ENCODE measurements at places on chromosomes 4 and X.

GRCh38 chr4:75037252-75037651, 104.3 kb downstream of the PARM1 start:
- H3K27me3 ChIP-seq = no peaks in the 10 kb centered on the region
- no peak overlapping the region for H3K4me3 ChIP-seq
- DNase-seq = no peak
- no peak overlapping the region for H3K27ac ChIP-seq
- no peaks in the 10 kb centered on the region for H3K36me3 ChIP-seq
- H3K4me1 ChIP-seq = no peaks in the 10 kb centered on the region

DNA sequence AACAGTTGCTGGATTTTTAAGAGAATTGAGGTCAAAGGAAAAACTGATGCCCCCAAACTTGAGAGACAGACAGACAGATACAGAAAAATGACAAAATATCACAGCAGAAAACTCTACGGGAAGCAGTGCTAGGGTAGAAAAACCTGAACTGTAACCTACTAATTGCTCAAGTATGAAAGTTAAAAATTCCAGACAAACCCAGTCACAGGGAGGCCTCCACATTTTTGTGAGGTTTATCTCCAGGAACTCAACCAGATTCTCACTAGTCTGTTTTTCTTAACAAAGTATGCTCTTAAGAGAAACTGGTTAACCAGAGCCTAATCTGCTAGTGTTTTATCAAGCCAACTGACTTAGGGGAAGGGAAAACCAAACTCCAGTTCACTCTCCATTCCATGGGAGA, 19.9 kb upstream of the PPP3CA start:
- no peaks in the 10 kb centered on the region for H3K27me3 ChIP-seq
- H3K4me3 ChIP-seq = no peak overlapping the region
- DNase-seq = no peak

DNA sequence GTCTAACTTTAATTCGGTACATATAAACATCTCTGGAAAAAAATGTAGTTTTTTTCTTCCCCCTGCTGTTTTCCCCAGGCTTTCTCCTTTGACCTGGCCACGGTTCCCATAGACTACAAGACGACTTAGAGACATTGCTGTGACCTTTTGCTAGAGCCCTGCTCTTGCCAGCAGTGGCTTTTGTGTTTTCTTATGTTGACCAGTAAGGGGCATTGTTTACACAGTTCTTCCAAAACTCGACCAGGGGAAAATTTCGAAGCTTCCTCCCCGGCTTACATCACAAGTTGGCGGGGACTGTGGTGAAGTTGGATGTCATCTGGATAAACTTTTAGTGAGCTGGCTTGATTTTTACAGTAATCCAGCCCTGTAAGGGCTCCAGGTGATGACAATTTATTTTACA, 9.3 kb downstream of the CCDC160 start:
- no peaks in the 10 kb centered on the region for H3K27me3 ChIP-seq
- no peak overlapping the region for H3K4me3 ChIP-seq
- no peak overlapping the region for H3K27ac ChIP-seq

- no peaks in the 10 kb centered on the region for H3K27me3 ChIP-seq
- DNase-seq = no peak
- H3K36me3 ChIP-seq = no peaks in the 10 kb centered on the region
- no peaks in the 10 kb centered on the region for H3K4me1 ChIP-seq
- no peak overlapping the region for H3K27ac ChIP-seq
- no peak overlapping the region for H3K4me3 ChIP-seq
These were observed 133.0 kb upstream of the PLS3 start for GRCh38 chrX:115427861-115428410.

DNA sequence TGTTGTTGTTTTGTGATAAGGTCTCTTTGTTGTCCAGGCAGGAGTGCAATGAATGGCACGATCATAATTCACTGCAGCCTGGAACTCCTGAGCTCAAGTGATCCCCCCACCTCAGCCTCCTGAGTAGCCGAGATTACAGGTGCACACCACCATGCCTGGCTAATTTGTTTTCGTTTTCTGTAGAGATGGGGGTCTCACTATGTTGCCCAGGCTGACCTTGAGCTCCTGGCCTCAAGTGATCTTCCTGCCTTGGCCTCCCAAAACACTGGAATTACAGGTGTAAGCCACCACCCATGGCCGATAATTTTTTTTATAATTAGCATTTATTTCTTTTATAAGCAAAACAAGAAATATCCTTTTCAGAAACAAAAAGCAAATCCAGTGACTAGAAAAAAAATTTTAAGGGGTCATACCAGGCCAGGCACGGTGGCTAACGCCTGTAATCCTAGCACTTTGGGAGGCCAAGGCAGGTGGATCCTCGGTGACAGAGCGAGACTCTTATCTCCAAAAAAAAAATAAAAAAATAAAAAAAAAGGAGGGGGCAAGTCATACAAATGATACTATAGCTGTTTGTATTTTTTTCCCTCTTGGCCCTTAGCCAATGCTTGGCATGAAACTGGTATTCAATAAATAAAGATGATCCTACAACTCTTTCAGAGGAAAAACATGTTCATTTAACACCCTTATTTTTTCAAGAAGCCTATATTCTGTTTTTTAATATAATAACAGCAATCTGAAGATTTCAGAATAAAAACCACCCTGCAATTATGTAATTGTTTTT, 3.4 kb downstream of the PLAC8 start:
- H3K27me3 ChIP-seq = no peaks in the 10 kb centered on the region
- peak overlapping the region; percentile 81 for H3K27ac ChIP-seq
- peaks cover 36% of the 10 kb centered on the region for H3K4me1 ChIP-seq
- no peaks in the 10 kb centered on the region for H3K36me3 ChIP-seq
- DNase-seq = no peak

GRCh38 chr4:100605144-100605543, 87.3 kb upstream of the EMCN start:
- no peak overlapping the region for H3K27ac ChIP-seq
- no peaks in the 10 kb centered on the region for H3K4me1 ChIP-seq
- no peaks in the 10 kb centered on the region for H3K27me3 ChIP-seq
- no peak overlapping the region for H3K4me3 ChIP-seq
- H3K36me3 ChIP-seq = no peaks in the 10 kb centered on the region

DNA sequence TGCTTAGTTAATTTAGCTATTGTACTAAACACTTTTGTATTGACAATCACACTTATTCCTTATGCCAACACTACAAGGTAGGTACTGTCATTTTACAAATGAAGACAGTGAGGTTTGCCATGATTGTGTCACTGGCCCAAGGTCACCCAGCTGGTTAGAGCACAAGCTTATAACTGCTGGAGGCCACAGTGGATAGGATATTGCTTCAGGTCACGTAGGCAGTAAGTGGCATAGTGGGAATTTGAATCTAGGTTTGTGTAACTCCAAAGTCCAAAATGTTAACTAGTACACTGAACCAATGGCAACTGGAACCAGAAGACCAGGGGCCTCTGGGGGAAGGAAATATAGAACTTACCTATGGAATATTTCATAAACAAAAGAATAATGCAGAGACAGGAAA, 21.1 kb upstream of the PITX2 start:
- DNase-seq = no peak
- no peaks in the 10 kb centered on the region for H3K36me3 ChIP-seq
- H3K27me3 ChIP-seq = peaks cover 20% of the 10 kb centered on the region

GRCh38 chrX:133461231-133461630, 45.9 kb upstream of the GPC4 start:
- no peaks in the 10 kb centered on the region for H3K4me1 ChIP-seq
- no peak for DNase-seq
- no peaks in the 10 kb centered on the region for H3K36me3 ChIP-seq
- H3K4me3 ChIP-seq = no peak overlapping the region
- H3K27ac ChIP-seq = no peak overlapping the region
- no peaks in the 10 kb centered on the region for H3K27me3 ChIP-seq

DNA sequence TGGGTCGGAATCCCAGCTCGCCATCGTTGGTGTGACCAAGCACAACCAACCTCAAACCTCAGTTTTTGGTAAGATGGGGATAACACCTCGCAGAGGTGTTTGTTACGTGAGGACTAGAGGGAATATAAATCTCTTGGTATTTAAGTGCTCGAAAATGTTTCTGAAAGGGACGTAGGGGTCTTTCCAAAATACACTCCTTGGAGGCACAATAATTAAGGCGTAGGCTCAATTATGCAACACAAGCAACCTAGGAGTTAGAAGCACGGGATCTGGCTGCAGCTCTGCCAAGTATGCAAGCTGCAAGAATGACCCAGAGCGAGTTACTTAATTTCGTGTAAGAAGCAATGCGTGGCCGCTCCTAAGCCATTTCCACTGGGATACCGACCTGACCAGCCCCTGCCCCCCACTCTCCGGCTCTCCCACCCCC, 552 bp downstream of the ADH5 start:
- peak overlapping the region; percentile 98 for H3K4me3 ChIP-seq
- H3K36me3 ChIP-seq = peaks cover 17% of the 10 kb centered on the region
- no peaks in the 10 kb centered on the region for H3K27me3 ChIP-seq
- no peak for DNase-seq
- peak overlapping the region; percentile 78 for H3K27ac ChIP-seq
- peaks cover 3% of the 10 kb centered on the region for H3K4me1 ChIP-seq

GRCh38 chrX:20204351-20204750, 62.4 kb downstream of the RPS6KA3 start:
- H3K27me3 ChIP-seq = no peaks in the 10 kb centered on the region
- no peak for DNase-seq
- no peak overlapping the region for H3K4me3 ChIP-seq

GRCh38 chr4:11165052-11165451, 263.6 kb downstream of the HS3ST1 start:
- no peak overlapping the region for H3K4me3 ChIP-seq
- no peak overlapping the region for H3K27ac ChIP-seq
- H3K27me3 ChIP-seq = no peaks in the 10 kb centered on the region
- DNase-seq = no peak
- H3K36me3 ChIP-seq = no peaks in the 10 kb centered on the region
- no peaks in the 10 kb centered on the region for H3K4me1 ChIP-seq

- H3K27ac ChIP-seq = no peak overlapping the region
- DNase-seq = no peak
- H3K4me1 ChIP-seq = no peaks in the 10 kb centered on the region
- H3K4me3 ChIP-seq = no peak overlapping the region
These were observed 715.8 kb downstream of the CCSER1 start for GRCh38 chr4:90842960-90843359.

DNA sequence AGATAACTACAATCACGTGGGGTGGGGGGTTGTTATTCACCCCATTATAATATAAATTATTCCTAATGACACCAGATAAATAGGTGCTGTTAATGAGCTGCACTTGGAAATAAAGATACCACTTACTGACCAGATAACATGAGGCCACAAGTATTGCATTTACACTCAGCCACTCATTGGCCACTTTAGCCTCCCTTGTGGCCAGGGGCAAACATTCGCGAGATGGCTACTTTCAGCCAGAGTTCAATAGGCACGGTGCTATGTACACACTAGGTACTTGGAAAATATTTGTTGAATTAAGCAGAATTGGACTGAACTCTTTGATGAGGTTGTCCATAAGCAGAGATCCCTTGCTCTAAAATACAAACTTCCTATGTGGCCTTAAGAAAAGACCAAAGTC, 713.7 kb upstream of the TENM3 start:
- H3K4me1 ChIP-seq = no peaks in the 10 kb centered on the region
- H3K27me3 ChIP-seq = no peaks in the 10 kb centered on the region
- H3K27ac ChIP-seq = no peak overlapping the region
- no peak for DNase-seq

DNA sequence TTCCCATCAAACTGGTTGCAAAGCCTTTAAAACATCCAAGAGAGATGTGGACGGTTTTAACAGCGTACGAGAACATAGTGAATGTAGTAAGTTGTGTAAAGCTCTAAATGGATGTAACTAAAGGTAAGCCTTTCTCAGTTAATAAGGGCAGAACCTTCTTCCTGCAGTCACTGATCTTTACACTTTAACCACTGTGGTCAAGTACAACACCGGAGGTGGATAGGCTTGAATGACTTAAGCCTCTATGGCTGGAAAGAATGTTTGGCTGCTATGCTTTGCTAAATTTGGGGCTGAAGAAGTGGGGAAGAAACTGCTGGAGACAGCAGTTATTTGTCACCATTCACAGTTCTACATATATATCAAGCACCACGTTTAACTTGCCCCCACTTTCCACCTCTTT, 285.1 kb upstream of the FMR1 start:
- no peaks in the 10 kb centered on the region for H3K4me1 ChIP-seq
- no peaks in the 10 kb centered on the region for H3K36me3 ChIP-seq
- H3K27ac ChIP-seq = no peak overlapping the region

GRCh38 chr4:145061318-145061920, 36.6 kb downstream of the ANAPC10 start:
- no peak for DNase-seq
- no peak overlapping the region for H3K4me3 ChIP-seq
- no peaks in the 10 kb centered on the region for H3K27me3 ChIP-seq
- H3K36me3 ChIP-seq = no peaks in the 10 kb centered on the region
